ENCODE measurements at places on chromosomes 2 and 18.
A peak's percentile ranks its signal among the peaks of the same experiment; 100 is the strongest.

DNA sequence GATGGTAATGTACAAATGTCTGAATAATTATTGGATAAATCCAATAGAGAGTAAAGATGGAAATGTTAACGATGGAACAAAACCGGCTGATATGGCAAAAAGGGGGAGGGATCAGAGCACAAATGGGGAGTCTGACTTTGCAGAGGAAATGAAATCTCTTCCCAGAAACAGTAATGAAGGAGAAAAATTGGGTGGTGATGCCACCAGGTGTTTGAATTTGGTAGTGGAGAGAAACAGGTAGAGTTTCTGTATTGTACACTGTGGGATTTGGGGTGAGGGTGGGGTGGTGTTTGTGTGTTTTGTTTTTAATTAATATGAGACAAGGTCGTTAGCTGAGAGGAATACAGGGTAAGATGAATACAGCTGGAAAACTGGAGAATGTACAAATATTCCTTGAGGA is 20.4 kb upstream of the XDH start:
- DNase-seq: no peak

DNA sequence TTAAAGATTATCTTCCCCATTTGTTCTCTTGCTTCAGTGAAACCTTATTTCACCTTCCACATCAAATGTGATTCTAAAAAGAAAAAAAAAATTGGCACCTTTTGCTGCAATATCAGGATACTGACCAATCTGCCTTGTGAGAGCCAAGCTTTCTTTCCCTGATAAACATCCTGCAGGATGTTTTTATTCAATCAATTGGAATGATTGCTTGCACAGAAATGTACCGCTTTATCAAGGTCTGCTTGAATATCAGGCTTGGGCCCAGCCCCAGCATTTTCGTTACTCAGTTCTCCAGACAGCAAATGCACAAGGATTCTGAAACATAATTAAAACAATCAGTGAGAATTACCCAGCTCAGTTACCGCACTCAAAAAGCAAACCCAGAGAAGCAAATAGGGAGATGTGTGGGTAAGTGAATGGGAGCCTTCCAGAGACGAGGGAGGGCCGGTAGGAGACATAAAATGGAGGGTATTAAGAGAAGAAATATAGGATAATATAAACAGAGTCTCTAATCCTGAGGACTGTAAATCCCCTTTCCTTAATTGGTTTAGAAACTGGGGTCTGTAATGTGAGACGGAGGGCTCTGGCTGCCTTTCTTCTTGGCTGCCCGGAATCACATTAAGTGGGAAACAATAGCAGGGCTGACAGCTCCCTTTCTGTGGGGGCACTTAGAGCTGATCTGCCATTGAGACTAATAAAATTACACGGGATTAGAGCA is 291.8 kb downstream of the ICOS start:
- no peak for DNase-seq

GRCh38 chr18:41155910-41156851 is 798.9 kb upstream of the PIK3C3 start:
- no peak for DNase-seq

- DNase-seq: no peak
These were observed 77.4 kb upstream of the DNMT3A start for GRCh38 chr2:25418944-25419677.

GRCh38 chr2:205375461-205376448 is 306.5 kb upstream of the NRP2 start:
- DNase-seq: no peak

- no peak for DNase-seq
These were observed 66.6 kb downstream of the TWSG1 start for GRCh38 chr18:9401176-9401575.

GRCh38 chr2:159108181-159108893 is 139.9 kb downstream of the TANC1 start:
- no peak for DNase-seq

- no peak for DNase-seq
These were observed 128.9 kb upstream of the SIX2 start for GRCh38 chr2:45137966-45138695.

DNA sequence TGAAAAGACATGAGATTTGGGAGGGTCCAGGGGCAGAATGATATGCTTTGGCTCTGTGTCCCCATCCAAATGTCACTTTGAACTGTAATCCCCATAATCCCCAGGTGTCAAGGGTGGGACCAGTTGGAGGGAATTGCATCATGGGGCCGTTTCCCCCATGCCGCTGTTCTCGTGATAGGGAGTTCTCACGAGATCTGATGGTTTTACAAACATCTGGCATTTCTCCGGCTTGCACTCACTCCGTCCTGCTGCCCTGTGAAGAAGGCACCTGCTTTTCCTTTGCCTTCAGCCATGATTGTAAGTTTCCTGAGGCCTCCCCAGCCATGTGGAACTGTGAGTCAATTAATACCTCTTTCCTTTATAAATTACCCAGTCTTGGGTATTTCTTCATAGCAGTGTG is 51.4 kb downstream of the LPIN1 start:
- DNase-seq: no peak

GRCh38 chr2:109246176-109246575 is 117.2 kb downstream of the SH3RF3 start:
- no peak for DNase-seq

DNA sequence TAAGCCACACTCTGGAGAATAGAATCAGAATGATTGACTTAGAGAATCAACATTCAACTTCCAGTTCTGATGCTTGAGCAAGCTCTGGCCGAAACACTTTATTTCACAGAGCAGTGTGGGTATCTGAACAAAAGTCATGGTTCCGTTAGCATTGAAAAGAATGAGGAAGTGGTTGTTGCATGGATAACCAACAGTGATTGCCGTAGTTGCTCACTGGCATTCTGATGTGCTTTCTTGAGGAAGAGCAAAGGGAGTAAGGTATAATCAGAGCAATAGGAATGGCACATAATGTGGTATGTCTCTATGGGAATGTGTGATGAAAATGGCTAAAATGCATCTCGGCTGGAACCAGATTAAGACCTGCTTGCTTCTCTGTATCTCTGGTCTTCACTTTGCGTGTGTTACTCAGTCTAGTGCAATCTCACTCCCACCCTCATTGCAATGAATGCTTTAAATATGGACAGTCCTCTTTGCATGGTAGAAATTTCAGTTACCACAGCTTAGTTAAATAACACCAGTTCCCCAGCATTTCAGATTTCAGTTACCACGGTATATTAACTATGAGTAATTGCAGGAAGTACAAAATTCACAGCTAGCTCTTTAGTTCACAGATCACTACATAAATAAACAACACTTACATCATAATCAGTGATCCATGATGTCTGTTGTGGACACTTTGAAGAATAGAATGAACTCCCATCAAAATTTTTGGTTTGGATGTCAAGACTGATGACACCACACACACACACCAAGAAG is 7.8 kb upstream of the RAB12 start:
- DNase-seq: no peak

GRCh38 chr2:134574611-134575330 is 144.0 kb downstream of the TMEM163 start:
- no peak for DNase-seq

GRCh38 chr2:183214680-183215079 is 90.4 kb downstream of the NUP35 start:
- no peak for DNase-seq

- DNase-seq: no peak
These were observed 137.5 kb downstream of the DYM start for GRCh38 chr18:49322765-49323490.

- no peak for DNase-seq
These were observed 279.5 kb upstream of the SIX2 start for GRCh38 chr2:45288532-45289417.

- no peak for DNase-seq
These were observed 3.1 kb upstream of the ARID5A start for GRCh38 chr2:96533292-96534073.

GRCh38 chr2:219485201-219485580 is 13.5 kb upstream of the GMPPA start:
- no peak for DNase-seq

GRCh38 chr18:74965682-74966081 is 243.3 kb downstream of the PTGR3 start:
- DNase-seq: no peak

- no peak for DNase-seq
These were observed 3.7 kb downstream of the MYL12B start for GRCh38 chr18:3265564-3266033.

- DNase-seq: no peak
These were observed 22.3 kb downstream of the INO80D start for GRCh38 chr2:206063635-206064034.

DNA sequence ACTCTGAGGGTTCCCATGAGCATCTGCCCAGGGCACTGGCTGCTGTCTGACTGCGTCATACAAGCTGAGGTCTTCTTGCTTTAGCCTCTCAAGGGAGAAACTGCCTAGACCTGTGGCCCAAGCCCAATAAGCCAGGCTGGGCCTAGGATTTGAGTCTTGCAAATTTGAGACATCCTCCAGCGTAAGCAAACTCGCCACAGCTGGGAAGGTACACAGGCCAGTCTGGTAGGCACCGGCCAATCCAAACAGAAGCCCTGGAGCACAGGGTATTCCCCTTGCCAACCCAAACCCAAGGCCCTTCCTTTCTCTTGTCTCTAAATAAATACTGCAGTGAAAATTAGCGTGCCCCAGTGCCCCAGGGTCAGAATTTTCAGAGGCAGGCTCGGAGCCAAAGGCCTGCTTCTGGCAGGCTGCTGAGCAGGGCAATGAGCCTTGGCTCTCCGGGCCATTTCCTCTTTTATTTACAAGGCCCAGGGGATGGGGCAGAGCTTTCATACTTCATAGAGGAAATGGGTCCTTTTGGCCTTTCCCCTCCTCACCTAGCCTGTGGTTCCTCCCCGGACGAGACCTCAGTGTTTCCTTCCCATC is 33.3 kb downstream of the POLR1A start:
- DNase-seq: peak; percentile 78

GRCh38 chr2:11687736-11688135 is 17.7 kb upstream of the NTSR2 start:
- no peak for DNase-seq

- no peak for DNase-seq
These were observed 165.0 kb upstream of the CCDC68 start for GRCh38 chr18:55124078-55124763.

DNA sequence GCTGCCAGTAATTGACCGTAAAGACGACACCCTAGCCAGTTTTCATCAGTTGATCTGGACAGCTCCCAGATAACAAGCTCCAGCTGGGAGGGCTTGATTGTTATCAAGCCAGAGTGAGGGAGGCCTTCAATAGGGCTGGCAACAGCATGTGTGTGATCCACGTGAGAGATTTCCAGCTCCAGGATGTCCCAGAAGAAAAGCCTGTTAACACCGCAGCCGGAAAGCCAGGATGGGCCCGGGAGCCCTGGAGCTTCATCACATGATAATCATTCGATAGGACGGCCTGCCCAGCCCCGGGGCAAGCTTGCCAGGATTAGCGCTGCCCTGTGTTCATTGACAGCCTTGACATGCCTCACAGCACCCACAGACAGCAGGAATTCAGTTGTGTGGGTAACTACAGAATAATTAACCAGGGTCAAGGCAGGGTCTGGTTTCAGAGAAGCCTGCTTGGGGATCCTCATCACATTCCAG is 182.5 kb downstream of the C1D start:
- no peak for DNase-seq

DNA sequence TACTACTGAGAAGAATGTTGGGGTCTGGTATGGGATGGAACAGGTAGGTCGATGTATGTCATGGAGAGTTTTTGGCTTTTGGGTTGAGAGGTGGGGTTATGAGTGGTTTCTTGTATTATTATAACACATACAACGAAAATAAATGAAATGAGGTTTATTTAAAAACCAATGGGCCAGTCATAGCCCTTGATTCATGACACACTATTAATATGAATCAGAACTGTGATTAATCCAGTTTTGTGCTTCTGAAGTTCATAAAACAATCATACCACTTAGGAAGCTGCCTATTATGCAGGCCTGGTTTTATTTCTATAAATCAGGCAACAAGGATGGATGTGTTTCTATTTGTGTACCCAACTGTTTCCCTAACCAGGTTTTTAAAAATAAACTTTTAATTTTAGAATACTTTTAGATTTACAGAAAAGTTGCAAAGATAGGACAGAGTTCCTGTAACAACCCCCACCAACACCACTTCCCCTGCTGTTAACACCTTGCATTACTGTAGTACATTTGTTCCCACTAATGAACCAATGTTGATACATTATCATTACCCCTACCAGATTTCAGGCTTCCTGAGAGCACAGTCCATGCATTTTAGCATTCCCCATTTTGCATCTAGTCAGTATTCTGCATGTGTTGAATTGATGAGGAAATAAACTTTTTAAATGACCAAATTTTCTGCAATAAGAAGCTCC is 37.5 kb upstream of the NCOA1 start:
- no peak for DNase-seq

DNA sequence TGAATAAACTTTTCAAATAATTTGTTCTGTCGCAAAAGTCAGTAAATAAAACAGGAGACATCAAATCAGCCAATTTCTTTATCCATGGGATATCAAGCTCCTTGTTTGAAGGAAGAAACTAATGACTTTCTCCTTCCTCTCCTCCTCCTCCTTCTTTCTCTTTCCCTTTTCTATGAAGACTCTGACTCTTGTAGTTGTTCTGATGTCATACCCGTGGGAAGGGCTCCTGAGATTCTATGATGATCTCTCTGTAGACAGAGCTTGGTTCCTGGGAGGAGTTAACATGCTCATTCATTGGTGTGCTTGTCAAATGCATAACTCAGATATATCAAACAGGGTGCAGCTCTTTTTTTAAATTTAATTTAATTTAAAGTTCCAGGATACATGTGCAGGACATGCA is 118.7 kb upstream of the KCTD1 start:
- no peak for DNase-seq

GRCh38 chr2:9985531-9986328 is 34.2 kb downstream of the GRHL1 start:
- DNase-seq: no peak

- no peak for DNase-seq
These were observed 148.9 kb downstream of the ATP9B start for GRCh38 chr18:79217979-79218604.

DNA sequence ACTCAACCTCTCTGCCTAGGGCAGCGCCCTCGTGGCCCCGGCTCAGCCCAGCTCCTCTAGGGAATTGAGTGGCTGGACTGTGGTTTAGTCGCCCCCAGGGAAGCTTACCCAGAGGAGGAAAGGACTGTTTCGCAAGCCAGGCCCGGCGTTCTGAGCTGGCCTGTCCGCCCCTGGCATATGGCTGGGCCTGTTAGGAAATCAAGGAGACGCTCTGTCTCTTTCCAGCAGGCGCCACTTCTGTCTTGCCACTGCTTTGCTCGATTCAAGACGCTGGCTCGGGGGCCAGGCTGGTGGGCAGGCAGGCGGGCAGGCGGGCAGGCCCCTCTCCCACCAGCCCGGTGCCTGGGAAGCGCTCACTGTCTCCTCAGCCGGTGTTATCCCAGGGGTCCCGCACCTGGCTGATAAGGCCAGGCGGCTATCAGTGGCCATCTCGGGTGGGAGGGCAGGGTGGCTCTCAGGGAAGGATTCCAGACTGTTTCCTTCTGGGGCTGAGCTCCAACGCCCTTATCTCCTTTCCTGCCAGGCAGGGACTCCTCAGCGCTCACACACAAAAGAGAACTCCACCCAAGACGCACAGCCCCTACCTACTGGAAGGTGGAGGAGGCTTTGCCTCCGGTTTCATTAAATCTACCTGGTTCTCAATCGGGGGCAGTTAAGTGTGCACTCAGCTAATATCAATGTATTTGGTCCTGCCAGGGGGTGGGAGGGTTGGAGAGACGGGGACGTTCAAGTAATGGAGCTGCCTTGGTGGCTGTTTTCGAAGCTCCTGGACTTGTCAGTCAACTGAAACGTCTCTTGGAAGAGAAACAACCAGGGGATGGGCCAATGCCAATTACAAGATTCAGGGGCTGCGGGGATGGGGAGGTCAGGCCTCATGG is 109.1 kb downstream of the SMAD7 start:
- DNase-seq: peak; percentile 3
